ENCODE measurements at places on chromosomes 1 and 21.

DNA sequence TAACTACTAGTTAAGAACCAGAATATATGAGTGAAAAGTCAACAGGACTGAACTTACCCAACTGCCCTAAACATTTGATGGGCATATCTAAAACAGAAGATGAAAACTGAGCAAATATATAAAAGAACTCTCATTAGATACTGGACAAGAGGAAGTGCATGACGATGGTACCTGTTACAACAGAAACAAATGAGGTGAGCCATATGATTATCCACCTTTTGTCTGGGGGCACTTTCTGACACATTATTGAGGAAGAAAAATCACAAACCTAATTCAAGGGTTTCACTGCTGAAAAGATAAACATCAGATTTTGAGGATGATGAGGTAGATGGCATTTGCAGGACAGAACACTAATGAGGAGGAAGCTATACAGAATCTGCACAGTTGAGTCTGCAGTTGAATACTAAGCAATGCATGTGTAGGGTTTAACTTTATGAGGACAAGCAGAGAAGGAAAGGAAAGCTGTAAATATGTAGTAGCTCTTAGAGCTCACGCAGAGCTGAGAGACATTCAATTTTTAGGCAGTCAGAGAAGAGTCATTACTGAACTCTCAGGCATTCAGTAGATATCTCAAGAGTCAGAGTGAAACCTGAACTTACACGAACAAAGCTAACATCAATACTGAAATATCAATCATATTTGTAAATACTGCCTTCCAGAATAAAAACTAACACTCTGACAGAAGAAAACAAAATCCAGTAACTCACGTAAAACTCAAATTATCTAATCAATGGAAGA lies 262.1 kb downstream of the AKT3 start:
- DNase-seq, result no peak

DNA sequence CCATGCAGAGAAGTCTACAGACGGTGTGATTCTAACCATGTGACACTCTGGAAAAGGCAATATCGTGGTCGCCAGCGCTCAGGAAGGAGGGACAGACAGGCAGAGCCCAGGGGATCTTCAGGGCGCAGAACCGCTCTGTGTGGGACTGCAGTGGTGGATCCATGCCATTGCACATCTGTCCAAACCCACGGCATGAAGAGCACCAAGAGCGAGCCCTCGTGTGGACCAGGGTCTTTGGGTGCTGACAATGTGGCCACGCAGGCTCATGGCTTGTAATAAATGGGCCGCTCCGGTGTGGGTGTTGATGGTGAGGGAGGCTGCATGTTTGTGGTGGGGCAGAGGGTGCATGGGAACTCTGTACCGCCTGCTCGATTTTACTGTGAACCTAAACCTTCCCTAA lies 25.3 kb upstream of the POFUT2 start:
- DNase-seq, result no peak

DNA sequence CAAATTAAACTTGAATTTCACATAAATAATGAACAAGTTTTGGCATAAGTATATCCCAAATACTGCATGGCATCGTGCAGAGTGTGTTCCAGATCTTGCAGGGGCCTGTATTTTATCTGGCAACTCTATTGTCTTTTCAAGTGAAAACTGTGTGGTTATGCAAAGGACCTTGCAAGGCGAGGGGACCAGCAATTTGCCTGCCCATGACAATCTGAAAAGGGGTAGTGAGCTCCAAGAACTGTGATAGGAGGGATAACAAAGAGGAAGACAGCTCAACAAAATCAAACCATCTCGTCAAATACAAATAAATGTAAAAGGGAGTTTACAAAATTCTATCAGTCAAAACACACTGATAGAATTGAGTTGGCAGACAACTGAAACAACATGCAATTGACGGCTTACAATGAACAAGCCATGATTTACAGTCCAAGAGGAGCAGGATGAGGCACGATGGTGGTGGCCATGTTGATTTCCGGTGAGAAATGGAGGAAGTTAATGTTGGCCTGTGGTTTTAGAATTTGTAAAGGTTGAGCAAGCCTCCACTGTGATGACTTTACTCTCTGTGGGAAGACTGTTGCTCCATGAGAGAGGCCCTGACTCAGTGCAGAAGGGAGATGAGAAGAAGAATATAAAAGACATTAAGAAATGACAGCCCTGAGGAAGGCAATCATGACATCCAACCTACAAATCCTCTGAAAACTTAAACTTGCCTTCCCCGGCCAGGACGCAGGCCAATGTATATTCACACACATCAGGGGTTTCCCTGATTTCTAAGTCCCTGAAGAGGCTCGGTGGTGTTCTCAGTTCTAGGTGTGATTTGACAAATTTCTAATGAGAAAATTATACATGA lies 132.2 kb downstream of the ADSS2 start:
- DNase-seq, result peak; percentile 32

GRCh38 chr21:36055551-36055950 lies 4.8 kb downstream of the SETD4 start:
- DNase-seq, result no peak

- no peak for DNase-seq
These were observed 1030.9 kb downstream of the AMY1C start for GRCh38 chr1:104780470-104781078.

DNA sequence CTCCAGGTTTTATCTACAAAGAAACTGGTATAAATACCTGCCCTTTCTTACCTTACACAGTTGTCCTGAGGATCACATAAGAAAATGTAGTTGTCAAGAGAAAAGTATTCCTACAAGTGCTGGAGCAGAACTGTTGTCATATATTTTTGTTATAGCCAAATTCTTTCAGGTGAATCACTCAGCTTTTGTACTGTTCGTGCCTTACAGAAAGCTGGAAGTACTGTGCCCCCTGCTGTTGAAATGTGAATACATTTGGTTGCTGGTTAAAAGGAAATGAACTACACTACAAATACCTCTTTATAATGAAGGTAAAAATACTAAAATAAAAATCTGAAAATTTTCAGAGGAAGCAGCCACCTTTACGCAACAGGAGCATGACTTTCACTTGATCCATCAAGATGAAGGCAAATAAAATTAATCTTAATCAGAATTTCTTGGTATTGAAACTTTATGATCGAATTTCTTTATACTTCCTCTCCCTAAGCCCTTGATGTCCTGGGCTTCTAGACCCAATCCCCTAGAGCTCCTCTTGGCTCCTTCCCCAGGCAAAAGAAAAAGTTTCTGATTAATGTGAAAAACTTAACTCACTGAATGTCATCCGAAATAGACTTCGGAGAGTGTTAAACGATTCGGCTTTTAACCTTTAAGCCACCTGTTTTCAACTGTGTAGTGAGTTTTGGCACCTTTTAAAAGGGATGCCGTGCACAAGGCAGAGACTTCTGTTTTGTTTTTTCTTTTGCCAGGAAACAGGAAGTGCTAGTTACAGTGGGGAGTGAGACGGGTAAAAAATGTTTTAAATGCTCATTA lies 12.5 kb downstream of the CHML start:
- DNase-seq, result peak; percentile 24

DNA sequence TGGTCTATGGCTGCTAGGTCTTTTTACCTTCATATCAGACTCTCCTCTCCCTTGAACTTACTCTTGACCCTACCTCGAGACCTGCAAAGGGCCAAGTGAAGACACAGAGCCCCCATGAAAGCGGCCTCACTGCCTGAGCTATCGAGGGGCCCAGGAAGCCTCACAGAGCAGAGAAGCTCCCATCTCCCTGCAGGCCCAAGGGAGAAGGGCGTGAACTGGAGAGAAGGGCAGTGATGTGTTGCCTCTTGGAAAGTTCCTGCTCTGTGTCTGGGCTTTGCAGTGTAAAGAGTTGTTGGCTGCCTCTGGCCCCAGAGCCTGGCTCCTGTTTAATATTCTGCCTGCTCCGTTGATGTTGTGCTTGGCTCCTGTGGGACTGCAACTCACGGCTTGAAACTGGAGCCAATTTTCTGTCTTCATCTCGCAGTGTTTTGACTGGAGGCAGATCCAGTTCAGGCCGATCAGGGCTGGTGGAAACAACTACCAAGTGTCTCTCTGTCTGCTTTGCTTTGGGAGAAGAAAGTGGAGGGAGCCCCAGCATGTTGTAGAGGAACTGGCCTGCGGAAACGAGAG lies 4.3 kb downstream of the SERTAD4 start:
- DNase-seq, result peak; percentile 62

- DNase-seq, result no peak
These were observed 750 bp downstream of the NECAP2 start for GRCh38 chr1:16441282-16441665.

- no peak for DNase-seq
These were observed 49.6 kb downstream of the PLA2G4A start for GRCh38 chr1:186878356-186878755.

DNA sequence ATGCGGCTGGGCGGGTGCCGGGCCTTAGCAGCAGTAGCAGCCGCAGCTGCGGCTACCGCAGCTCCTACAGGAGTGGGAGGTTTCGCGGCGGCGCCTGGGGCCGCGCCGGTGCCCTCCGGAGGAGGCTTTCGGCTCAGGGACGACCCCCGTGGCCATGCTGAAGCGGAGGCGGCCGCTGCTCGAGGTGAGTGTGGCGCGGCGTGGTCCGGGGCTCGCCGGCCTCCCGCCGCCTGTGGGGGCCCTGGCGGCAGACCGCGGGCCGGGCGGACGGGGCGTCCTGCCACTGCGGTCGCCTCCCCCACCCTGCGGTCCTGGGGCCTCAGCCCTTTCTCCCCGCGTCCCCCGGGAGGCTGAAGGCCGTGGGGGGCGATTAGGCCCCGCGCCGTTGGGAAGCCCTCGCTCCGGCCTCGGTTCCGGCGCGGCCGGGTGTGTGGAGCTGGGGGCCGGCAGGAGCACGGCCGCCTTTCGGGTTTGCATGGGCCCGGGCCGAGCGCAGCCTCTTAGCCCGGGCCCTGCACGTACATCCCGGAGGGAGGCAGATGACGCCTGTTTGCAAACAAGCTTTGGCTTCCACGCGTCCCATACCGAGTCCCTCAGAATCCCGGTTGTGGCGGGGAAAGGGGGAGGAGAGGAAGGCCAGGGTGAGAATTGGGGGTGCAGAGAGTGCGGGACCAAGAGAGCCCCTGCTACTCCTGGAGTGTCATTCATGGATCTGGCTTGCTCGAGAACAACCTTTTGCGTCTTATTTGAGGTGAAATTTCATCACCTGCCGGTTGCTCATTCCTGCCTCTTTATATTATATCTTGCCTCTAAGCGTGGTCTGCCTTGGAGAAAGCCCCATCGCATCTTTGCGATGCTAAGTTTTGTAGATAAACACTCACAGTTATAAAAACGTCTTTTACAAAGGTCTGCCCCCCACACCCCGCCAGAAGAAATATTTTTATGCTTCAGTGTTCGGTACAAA lies 613 bp downstream of the ZFYVE9 start:
- no peak for DNase-seq

DNA sequence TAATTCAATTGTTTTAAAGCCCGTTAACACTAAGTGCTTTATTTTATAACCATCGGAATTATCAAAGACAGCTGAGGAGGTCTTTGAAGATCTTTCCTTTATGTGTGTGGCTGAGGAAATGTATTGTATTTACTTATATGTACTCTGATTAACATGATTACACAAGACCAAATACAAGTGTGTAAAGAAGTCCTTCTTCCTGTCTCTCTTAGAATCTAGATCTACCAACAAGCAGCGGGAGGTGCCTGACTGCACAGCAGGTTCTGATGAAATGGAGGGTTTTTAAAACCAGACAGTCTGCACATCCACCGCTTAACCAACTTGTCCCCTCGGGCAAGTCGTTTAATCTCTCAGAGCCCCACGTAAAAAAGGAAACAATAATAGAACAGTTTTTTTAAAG lies 240.5 kb upstream of the MAP1LC3C start:
- no peak for DNase-seq

- no peak for DNase-seq
These were observed at the start of gene CACYBP for GRCh38 chr1:174999936-175000696. Gene CACYBP (plus strand): TSS chr1:174999947. CDS start chr1:175000181, 234 bp downstream.

GRCh38 chr1:205286335-205286950 lies 35.1 kb downstream of the NUAK2 start:
- DNase-seq, result no peak

- no peak for DNase-seq
These were observed 382.1 kb downstream of the PTPRC start for GRCh38 chr1:199020904-199021303.

DNA sequence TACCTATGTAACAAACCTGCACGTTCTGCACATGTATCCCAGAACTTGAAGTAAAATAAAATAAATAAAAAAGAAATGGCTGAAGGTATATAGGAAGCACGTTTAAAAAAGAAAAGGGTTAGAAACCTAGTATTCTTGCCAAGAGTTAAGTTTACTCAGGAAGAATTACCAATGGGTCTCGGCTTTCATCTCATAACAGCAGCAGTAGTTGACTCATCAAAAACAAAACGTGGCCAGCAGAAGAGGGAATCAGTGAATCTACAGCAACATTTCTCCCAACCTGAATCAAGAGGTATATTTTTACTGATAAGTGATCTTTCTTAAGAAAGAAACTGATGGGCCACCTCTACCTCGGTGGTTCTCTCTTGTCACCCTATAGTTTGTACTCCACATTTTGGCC lies 340.3 kb downstream of the BRINP2 start:
- no peak for DNase-seq

- DNase-seq, result no peak
These were observed 3.6 kb downstream of the AKR1A1 start for GRCh38 chr1:45554198-45554597.

DNA sequence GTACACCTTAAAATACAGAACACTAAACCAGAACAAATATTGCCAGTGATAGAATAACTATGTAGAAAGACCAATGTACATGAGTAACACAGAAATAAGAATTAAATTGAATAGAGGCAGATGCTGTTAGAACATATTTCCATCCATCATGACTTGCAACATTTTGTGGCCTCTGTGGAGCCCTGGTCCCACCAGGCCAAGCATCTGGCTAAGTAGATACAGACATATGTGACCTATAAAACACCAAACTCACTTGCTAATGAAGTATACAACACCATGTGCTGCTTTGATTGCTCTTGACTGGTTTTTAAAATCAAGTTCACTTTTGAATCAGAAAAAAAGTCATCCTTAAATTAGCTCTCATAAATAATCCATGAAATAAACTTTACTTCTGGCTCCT lies 20.5 kb downstream of the SLC19A2 start:
- no peak for DNase-seq

- no peak for DNase-seq
These were observed 31.7 kb upstream of the COG2 start for GRCh38 chr1:230610589-230610988.

GRCh38 chr1:4215391-4215790 lies 315.3 kb upstream of the C1orf174 start:
- DNase-seq, result no peak

DNA sequence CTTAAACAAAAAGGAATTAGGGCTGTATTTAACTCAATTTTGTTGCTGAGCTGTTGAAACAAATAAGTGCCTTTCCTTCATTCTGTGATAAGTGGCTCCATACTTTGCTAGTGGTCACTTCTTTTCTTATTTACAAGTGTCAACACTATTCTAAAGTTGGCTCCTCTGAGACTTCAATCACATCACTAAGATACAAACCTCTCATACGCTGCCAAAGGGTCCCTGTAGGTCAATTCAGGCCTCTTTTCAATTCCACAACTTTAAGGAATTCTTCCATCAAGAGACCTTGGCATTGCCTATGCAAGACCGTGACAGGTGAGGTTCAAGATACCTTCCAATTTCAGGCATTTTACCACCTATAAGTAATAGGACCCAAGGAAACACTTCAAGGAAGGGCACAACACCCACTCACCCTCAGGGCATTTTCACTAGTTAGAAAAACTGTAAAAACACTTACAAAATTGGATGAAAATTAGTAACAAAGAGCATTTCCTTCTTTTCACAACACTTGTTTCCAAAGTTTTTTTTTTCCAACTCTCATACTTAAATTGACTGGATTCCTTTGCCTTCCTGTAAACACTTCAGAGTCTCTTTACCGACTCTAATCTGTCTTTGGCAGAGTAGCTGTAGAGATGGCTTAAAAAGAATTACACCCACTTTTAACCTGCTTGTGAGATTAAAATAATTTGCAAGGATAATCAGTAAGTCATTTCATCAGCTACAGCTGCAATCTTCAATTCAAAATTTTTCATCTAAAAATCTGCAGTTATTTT lies 24.5 kb downstream of the SERBP1 start:
- DNase-seq, result no peak
